Effector CD4-positive, alpha-beta T cell (primary cell): ENCODE measurements at places on chromosomes 16 and 17.

GRCh38 chr16:54462151-54462651, 175.6 kb upstream of the IRX3 start:
- DNase-seq = no peak

GRCh38 chr16:89536371-89536770, 24.1 kb upstream of the RPL13 start:
- no peak for DNase-seq

DNA sequence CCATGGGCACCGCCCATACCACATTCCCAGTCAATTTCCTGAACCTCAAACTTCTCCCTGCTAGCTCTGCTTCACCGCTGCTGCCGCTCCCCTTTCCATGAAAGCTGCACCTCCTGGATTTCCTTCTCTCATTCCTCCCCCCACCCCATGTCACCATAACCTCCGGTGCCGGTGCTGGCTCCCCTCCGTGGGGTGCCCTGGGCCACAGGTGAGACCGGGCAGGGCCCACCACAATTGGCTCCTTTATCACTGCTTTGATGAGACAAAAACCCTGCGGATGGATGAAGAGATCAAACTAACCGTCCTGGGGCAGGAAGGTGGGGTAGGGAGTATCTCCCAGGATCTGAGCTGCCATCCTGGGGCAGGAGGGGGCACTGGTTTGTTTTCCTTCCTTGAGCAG, 111.3 kb upstream of the LHX1 start:
- DNase-seq = no peak

DNA sequence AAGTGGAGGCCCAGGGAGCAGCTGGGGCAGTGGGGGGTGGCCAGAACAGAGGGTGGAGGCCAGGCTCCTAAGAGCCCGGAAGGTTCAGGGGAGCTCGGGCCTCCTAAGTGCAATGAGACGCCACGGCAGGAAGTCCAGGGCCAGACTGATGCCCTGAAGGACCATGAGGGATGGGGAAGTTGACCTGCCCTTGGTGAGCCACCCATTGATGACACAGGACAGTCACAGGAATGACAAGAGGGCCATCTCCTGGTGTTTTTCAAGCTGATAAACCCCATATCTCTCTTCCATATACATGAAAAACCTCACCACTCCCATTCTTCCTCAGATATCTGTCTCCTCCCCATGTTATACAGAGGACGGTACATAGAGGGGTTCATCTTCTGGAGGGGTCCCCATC, 5.8 kb upstream of the MRPL58 start:
- no peak for DNase-seq

GRCh38 chr17:65176646-65177409, 39.7 kb downstream of the RGS9 start:
- DNase-seq = no peak

- DNase-seq = no peak
Measured at GRCh38 chr17:70278844-70279462, 109.6 kb downstream of the KCNJ2 start.

DNA sequence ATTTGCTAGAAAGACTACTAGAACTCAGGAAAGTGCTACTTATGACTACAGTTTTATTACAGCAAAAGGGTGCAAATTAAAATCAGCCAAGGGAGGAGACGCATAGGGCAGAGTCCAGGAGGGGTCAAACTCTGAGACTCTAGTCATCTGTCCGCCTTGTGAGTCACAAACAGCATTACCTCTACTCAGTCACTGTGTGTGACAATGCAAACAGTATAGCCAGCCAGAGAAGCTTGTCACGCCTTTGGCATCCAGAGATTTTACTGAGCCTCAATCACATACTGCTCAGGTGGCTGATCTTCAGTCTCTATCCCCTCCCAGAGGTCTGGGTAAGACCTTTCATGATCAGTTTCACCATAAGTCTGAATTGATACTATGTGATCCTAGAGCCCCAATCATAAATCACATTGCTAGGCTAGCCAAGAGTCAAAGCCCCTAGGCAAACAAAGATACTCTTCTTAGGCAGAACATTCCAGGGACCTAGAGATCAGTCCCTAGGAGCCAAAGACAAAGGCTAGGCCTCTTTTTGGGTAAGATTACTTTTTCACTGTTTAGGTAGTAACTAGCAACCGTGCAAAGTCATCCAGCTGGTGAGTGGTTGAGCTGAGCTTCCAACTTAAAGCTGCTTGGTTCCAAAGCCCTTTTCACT, 48.8 kb upstream of the CLEC19A start:
- no peak for DNase-seq

GRCh38 chr16:30652718-30653117, 2.0 kb downstream of the PRR14 start:
- no peak for DNase-seq

GRCh38 chr16:69847643-69848042, 85.5 kb downstream of the WWP2 start:
- DNase-seq = no peak

DNA sequence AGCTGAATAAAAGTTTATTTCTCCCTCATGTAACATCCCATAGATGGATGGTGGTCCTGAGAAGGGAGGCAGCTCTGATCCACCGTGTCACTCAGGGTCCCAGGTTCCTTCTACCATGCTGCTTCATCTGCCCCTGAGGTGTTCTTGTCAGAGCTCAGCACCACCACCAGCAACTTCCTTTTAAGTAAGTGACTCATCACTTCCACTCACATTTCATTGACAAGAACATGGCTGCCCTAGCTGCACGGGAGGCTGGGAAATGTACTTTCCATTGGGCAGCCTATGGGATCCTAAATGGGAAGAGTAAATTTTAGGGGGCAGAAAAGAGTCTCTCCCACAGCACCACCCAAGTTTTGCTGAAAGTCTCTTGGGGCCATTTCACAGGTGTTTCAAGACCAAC, 134.7 kb downstream of the USP31 start:
- no peak for DNase-seq

DNA sequence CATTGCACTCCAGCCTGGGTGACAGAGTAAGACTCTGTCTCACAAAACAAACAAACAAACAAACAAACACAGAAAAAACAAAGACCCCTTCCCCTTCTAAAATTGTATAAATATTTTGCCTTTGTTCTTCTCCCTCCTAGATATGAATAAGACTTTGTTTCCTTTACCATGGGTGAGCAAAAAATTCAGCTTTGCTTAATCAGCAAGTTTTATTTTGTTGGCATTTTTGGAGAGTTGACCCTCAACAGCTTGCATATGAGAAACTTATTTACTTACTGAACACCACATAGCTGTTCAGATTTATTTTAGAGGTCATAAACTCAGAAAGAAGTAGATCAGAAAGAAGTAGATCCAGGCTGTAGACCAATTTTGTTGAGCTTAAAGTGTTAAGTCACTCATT, 395.2 kb upstream of the TOM1L1 start:
- DNase-seq = no peak

- DNase-seq = no peak
Measured at GRCh38 chr16:22691335-22691734, 122.6 kb upstream of the HS3ST2 start.

GRCh38 chr17:17297217-17297616, 6.0 kb upstream of the NT5M start:
- DNase-seq = no peak

- peak; percentile 17 for DNase-seq
Measured at GRCh38 chr17:59154292-59154720, 680 bp downstream of the SKA2 start.

DNA sequence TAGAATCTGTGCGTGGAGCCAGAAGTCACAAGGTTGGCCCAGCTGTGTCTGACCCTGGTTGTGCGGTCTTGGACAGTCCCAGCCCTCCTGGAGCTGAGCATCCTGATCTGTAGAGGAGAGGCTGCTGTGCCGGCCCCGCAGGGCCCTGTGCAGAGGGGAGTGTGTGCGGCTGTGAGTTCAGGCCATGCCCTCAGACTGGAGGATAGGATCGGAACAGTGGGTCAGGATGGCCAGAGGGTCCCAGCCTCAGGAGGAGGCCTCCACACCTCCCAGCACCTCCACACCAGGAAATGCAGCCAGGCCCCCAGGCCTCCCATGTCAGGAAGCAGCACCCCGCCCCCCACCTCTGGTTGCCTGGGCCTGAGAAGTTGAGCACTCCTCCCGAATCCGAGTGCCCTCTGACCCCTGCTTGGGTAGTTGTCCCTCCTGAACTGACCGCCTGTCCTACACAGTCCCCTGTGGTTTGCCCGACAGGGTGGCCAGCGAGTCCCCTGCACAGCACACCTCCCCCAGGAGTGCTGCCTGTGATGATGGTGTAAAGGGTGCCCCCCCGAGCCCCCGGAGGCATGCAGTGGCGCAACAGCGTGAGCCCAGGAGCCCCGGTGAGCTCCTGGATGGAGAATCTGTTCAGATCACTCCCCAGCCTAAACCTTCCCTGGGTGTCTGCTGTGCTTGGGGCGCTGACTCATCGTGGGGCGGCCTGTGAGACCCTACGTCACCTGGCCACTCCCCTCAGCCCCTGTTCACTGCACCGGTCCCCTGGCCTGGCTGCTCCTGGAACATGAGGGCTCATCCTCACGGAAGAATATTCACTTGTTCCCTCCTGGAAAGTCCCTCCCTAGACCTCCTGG, 285.2 kb downstream of the SEC14L1 start:
- DNase-seq = peak; percentile 33

DNA sequence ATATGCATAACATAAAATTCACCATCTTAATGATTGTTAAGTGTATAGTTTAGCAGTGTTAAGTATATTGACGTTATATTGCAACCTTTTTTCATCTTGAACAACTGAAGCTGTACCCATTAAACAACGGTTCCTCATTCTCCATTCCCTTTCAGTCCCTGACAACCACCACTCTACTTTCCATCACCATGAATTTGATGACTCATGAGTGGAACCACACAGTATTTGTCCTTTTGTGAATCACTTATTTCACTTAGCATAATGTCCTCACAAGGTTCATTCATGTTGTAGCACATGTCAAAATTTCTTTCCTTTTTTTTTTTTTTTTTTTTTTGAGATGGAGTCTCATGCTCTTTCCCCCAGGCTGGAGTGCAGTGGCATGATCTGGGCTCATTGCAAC, 46.0 kb downstream of the HOXB1 start:
- DNase-seq = no peak

- no peak for DNase-seq
Measured at GRCh38 chr17:68456339-68457167, 743 bp downstream of the WIPI1 start.

- no peak for DNase-seq
Measured at GRCh38 chr17:38888842-38889241, 19.0 kb downstream of the LASP1 start.

GRCh38 chr17:69788957-69789356, 286.1 kb upstream of the KCNJ16 start:
- no peak for DNase-seq

- DNase-seq = no peak
Measured at GRCh38 chr16:13093661-13094060, 192.3 kb downstream of the SHISA9 start.

GRCh38 chr16:57446531-57447185, 527 bp downstream of the CIAPIN1 start:
- DNase-seq = no peak
